Posterior cingulate gyrus (tissue), 11 donors: ENCODE measurements at places on chromosomes 5 and 9.

DNA sequence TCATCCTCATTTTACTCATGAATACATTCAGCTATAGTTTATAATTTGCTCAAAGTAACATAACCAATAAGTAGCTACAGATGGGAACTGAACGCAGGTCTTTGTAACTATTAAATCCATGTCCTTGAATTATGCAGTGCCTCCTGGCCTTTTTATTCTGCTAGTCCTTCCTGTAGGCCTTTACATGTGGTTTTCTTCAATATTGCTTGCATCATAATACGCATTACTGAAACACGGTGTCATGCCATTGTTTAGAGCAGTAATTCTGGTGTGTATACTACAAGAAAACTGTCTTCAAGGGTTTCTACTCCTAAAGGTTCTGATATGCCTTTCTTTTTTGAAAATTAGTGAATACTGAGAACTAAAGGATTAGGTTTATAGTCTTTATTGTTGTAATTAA lies 20.7 kb downstream of the CWC27 start:
- no peak for DNase-seq

- DNase-seq = no peak
Observed at GRCh38 chr5:148437249-148437648, 53.5 kb downstream of the FBXO38 start.

DNA sequence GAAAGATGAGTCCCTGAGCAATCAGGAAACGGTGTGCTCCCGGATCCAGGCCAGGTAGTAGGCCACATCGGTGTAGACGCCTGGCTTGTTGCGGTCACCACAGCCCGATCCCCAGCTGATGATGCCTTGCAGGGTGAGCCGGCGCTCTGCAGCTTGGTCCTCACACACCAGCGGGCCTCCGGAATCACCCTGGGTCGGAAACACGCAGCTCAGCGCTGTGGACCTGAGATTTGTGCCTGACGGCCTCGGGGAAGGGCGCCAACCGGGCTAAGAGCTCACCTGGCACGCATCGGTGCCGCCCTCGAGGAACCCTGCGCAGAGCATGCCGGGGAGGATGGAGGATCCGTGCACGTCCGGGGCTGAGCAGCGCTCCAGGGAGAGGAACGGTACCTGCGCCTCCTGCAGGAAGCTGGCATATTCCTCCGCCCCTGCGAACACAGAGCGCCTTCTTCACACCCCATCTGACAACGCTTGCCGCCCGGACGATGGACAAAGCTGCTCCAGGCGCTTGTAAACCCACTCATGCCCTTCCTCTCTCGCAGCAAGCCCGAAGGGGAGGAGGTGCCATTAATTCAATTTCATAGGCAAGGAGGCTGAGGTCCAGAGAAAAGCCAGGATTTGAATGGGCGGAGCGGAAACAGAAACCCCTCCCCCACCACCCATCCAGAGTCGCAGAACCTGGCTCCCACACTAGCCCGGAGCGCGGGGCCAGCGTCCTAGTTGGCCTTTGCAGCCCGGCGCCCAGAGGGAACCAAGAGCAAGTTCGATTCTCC lies 2.0 kb upstream of the PFN3 start:
- DNase-seq = peak; percentile 91

- DNase-seq = no peak
Observed at GRCh38 chr9:17651725-17652124, 72.9 kb downstream of the SH3GL2 start.

DNA sequence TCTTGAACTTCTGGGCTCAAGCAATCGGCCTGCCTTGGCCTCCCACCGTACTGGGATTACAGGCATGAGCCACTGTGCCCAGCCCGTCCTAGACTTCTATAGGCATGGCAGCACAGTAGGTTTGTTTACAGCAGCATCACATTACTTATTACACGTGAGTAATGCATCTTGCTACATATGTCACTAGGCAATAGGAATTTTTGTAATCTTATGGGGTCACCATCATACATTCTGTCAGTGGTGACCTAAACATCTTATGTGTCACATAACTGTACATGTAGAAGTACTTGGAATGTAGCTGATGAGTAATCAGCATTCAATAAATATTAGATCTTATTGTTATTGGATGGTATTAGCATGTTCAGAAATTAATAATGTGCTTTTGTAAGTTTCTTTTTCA lies 22.9 kb upstream of the ABCA1 start:
- no peak for DNase-seq

GRCh38 chr5:107809201-107810034 lies 138.7 kb upstream of the EFNA5 start:
- DNase-seq = no peak

- no peak for DNase-seq
Observed at GRCh38 chr5:164373876-164374275, 868.5 kb downstream of the MAT2B start.

DNA sequence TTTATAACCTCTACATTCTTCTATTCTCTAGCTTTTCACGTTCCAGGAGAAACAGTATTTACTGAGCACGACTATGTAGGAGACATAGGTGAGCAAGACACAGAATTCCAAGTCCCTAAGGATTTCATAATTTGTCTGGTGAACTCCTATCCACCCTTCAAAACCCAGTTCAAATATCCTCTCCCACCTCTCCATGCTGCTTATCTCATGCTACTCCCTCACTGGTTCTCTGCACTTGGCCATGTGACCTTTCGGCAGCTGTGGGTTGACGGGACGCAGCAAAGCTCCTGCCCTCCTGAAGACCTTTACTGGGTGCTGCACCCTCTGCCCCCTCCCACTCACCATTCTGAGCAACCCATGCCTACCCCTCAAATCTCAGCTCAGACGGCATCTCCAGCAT lies 173.2 kb downstream of the RGS3 start:
- DNase-seq = no peak

- no peak for DNase-seq
Observed at GRCh38 chr9:131986089-131986488, 93.6 kb downstream of the MED27 start.

DNA sequence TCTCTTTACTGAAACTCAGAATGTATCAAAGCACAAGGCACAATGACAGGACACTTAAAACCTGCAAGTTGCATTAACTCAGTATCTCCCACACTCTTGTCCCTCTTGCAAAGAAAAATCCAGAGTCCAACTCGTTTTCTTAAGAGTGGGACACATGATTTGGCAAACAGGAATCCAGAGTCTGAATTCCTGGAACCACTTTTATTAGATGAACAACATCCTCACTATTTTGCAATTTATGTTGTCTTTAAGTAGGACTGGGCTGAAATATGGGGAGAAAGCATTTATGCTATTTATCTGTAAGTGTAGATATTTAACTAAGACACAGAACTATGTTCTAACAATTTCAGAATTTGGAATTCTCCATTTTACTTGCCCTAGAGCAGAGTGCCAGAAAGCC lies 69.1 kb downstream of the ABCA1 start:
- no peak for DNase-seq

DNA sequence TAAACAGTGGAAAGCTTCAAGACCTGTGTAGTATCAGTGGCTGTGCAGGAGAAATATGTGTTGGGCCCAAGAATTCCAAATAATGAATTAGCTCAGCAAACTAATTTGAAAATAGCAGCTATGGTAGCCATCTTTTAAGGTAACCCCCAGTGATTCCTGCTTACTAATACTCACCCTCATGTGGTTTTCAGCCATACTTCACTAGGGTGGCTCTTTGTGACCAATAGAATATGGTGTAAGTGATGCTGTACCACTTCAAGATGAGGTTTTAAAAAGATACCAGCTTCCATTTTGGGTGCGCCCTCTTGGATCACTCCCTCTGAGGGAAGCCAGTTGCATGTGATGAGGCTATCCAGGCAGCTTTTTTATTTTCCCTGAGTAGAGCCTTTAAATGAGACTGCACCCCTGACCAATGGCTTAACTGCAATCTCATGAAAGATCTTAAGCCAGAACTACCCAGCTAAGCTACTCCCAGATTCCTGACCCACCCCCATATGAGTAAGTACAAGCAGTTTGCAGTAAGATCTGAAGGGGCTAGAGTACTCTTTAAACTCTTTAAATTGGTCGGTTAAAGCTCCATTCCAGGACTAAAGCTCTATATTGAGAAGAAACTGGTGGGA lies 58.3 kb downstream of the UHRF2 start:
- no peak for DNase-seq

- DNase-seq = no peak
Observed at GRCh38 chr5:65871182-65871581, 55.2 kb upstream of the ERBIN start.
